ENCODE measurements at places on chromosomes 16 and 17.

DNA sequence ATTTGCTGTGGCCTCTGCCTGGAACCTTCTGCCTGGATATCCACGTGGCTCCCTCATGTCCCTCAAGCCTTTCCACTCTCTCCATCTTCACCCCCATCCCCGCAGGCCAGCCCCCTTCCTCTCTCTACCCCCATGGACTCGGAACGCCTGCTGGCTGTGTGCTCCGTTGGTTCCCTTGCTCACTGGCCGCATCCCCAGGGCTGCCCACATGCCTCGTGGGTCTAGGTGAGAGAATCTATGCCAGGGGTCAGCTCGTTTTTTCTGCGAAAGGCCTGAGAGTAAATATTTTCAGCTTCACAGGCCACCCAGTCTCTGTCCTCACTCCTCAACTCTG, 12.0 kb downstream of the SLC5A10 start:
- no peak for DNase-seq

GRCh38 chr16:65842067-65842466, 524.4 kb upstream of the CDH5 start:
- DNase-seq, result peak; percentile 3

- DNase-seq, result peak; percentile 67
Measured at GRCh38 chr16:70437582-70438557, 1.0 kb downstream of the ST3GAL2 start.

- peak; percentile 56 for DNase-seq
Measured at GRCh38 chr16:85227946-85228862, 115.9 kb upstream of the CIBAR2 start.

GRCh38 chr17:55567240-55568214, 56.3 kb upstream of the SMIM36 start:
- DNase-seq, result no peak

DNA sequence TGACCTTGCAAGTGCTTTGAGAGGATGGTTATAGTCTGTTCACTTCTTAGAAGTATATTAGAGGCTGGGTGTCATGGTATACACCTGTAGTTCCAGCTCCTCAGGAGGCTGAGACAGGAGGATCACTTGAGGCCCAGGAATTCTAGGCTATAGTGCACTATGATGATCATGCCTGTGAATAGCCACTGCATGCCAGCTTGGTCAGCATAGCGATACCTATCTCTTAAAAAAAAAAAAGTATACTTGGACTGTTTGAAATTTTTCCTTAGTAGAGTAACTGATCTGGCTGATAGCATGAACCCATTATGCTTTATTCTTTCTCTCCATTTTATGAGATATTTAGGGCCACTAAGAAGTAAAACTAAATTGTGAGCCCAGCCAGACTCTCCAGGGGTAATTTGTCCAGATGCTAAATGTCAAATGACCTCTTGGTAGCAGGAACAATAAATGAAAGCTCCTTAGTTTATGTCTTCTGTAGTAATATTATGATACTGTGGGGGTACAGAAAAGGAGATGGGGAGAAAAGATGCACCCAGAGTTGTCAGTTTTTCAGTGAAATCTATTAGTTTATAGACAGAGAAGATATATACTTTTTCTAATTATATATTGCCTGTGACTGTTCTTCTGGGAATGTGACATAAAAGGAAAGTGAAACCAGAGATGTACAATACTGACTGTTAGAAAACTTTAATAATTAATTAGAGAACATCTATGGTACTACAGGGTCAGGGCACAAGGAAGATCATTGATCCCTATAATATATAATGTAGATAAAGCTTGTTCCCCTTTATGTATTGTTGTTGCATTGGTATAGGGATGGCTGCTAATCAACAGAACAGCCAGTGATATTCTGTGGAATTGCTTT, 335.3 kb upstream of the TBX2 start:
- no peak for DNase-seq

GRCh38 chr16:9395958-9396359, 304.5 kb downstream of the HAPSTR1 start:
- no peak for DNase-seq

- DNase-seq, result peak; percentile 21
Measured at GRCh38 chr16:1532081-1532760, 1.2 kb upstream of the TMEM204 start.

DNA sequence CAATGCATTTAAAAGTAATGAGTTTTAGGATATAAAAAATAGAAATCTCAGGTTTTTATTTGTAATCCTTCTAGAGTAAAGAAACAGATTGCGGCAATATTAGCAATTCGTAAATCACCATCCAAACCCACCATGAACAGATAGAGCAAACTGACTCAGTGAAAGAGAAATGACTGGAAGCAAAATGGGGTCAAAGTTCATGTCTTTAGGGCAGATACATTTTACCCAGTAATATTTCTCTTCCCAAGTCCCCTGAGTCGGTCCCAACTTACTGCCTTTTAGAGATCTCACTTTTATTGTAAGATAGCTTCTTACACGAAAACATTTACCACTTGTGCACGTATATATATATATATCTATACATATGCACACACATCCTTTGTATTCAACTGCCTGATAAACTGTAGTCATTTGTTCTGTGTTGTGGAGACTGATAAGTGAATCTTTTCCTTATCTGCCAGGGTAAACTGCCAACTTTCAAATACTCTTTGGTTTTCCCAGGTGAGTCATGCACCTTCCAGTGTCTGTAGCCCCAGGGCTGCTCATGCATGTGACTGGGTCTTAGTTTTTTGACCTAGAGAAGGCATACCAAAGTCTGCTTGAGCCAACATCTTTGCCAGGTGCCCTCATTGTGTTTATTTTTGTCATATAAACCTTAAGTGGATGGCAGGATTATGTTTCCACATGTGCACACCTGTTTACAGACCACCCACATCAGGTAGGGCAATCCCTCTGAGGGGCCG, 7.8 kb upstream of the IRF8 start:
- DNase-seq, result peak; percentile 34

DNA sequence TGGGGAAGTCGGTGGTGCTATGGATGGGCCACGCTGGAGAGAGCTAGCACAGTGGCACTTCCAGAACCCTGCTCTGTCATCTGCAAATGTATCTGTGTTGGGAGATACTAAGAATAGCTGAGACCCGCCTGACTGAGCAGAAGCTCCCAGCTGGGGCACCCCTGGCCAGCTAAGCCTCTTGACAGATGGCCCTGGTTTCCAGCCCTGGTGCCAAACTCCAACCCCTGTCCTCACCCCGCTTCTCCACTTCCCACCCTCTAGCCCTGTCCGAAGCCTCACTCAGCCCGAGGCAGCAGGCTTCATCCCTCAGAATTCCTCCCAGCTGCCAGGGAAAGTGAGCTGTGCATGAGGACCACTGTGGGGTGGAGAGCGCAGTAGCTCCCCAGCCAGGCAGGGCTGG, 124.4 kb downstream of the CCDC144A start:
- no peak for DNase-seq

DNA sequence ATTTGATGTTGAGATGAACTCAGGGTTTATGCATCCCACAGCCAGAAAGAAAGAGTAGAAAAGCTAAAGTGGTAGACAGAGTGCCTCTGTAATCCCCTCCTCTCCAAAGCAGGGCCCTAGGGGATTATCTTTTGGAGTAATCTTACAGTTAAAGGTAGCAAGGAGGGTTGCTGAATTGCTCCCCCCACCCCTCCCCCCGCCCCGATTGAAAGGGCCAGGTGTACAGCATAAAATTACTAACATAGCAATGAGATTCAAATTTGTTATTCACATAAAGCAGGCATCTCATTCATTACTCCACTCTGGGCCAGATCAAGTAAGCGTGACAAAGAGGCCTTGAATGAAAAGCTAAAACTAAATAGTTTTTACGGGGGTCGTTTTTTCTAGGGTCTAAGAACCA, 72.7 kb downstream of the STH start:
- DNase-seq, result no peak

DNA sequence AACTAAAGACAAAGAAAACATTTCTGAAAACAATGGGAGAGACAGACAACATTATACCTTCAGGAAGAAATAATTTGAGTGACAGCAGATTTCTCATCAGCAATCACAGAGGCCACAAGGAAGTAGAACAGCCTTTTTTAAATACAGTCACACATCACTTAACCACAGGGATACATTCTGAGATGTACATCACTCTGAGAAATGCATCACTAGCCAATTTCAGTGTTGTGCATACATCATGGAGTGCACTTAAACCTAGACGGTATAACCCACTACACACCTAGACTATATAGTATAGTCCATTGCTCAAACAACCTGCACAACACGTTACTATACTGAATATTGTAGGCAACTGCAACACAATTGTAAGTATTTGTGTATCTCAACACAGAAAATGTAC, 24.9 kb upstream of the ALOX12 start:
- DNase-seq, result no peak

DNA sequence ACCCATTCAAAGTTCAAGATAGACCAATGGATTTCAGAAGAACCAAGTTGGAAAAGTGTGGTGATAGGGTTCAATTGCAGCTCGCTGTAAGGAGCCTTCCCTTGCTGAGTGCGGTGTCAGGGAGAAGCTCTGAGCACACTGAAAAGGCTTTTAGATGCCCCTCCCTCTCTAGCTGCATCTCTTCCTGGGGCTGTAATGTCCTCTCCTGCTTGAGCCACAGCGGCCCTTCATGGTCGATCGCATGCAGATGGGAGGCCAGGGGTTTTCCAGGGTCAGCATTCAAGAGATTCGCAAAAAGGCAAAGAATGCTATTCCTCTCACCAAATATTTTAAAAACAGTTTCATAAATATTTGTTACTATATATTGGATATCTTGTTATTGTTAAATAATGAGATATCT, 23.7 kb downstream of the ZC3H18 start:
- no peak for DNase-seq

DNA sequence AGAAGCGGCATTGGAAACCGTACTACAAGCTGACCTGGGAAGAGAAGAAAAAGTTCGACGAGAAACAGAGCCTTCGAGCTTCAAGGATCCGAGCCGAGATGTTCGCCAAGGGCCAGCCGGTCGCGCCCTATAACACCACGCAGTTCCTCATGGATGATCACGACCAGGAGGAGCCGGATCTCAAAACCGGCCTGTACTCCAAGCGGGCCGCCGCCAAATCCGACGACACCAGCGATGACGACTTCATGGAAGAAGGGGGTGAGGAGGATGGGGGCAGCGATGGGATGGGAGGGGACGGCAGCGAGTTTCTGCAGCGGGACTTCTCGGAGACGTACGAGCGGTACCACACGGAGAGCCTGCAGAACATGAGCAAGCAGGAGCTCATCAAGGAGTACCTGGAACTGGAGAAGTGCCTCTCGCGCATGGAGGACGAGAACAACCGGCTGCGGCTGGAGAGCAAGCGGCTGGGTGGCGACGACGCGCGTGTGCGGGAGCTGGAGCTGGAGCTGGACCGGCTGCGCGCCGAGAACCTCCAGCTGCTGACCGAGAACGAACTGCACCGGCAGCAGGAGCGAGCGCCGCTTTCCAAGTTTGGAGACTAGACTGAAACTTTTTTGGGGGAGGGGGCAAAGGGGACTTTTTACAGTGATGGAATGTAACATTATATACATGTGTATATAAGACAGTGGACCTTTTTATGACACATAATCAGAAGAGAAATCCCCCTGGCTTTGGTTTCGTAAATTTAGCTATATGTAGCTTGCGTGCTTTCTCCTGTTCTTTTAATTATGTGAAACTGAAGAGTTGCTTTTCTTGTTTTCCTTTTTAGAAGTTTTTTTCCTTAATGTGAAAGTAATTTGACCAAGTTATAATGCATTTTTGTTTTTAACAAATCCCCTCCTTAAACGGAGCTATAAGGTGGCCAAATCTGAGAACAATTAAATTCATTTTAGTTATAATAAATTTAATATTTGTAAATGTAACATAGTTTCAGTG, 1.7 kb downstream of the HEXIM1 start:
- DNase-seq, result peak; percentile 59

DNA sequence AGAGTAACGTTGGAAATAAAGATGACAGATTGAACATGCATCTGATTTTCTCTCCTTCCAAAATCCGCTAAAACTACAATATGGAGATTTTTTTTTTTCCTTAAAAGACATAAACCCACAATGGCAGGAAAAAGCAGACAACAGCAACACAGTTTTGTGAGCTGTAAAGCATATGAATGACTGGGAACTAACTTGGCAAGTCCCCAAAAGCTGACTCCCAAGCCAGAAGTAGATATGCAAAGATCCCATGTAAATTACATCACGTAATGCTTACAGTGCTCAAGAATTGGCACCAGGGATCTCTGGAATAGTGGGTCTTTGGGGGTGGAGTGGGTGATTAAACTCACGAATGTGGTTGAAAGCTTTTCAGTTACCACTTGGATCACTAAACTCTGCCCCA, 106.6 kb downstream of the ELAC2 start:
- no peak for DNase-seq

- no peak for DNase-seq
Measured at GRCh38 chr17:3167574-3167973, 29.7 kb upstream of the OR1A2 start.

DNA sequence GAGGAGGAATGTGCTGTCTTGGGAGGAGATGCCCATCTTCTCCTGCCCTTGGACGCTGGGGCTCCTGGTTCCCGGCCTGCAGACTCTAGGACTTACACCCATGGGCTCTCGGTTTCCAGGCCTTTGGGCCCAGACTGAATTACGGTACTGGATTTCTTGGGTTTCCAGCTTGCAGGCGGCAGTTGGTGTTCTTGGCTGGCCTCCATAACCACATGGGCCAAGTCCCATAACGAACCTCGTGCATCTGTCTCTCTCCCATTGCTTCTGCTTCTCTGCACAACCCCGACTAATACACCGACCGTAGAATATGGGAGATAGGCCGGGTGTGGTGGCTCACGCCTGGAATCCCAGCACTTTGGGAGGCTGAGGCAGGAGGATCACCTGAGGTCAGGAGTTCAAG, 162.6 kb downstream of the SDK2 start:
- DNase-seq, result no peak

- no peak for DNase-seq
Measured at GRCh38 chr17:79515646-79516571, 94.9 kb downstream of the RBFOX3 start.

DNA sequence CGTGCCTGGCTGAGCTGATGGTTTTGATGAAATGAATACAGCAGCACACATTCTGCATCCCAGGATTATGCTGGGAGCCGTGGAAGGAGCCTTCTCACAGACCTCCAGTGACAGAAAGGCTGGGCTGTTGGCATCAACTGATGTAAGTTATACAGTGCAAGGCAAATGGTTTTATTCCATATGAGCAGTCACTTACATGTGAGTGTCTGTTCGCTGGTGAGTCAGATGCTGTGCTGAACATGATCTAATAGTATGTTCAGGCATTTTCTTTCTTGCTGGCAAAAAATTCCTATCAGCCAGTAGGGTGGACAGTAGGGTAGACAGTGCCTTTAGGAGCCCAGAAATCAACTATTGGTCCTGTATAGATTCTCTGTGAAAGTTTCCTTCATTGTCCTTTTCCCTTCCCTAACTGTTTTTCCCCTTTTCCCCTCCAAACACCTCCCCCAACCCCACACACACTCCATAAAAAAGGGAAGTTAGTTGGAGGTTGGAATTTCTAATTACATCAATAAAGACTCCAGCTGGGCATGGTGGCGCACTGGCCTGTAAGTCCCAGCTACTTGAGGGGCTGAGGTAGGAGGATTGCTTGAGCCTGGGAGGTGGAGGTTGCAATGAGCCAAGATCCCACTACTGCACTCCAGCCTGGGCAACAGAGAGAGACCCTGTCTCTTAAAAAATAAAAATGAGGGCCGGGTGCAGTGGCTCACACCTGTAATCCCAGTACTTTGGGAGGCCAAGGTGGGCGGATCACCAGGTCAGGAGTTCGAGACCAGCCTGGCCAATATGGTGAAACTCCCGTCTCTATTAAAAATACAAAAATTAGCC, 36.2 kb downstream of the LDHD start:
- DNase-seq, result peak; percentile 60
